ENCODE measurements at places on chromosomes 3 and 15.

GRCh38 chr3:15113884-15114283, 14.9 kb upstream of the RBSN start:
- no peak for DNase-seq

GRCh38 chr3:9071936-9072666, 108.8 kb upstream of the RAD18 start:
- no peak for DNase-seq

DNA sequence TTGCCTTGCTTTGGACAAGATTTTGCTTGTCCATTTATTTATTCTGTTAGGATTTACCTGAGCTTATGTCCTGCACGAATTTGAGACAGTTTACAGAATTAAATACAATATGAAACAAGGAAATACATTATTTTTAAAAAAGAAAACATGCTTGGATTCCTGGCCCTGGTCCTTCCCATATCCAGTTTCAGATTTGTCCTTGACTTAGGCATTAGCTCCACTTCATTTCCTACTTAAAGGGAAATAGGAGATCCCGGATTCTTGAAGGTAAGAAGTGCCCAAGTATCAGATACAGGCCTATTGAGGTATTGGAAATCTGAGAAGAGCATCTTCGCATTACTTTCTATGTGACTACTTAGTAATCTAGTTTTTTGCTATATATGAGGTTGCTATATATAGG, 672.0 kb downstream of the SI start:
- DNase-seq, result no peak

- peak; percentile 40 for DNase-seq
These were observed 1.3 kb upstream of the HACD2 start for GRCh38 chr3:123586131-123586530.

GRCh38 chr15:99074446-99074845, 30.4 kb upstream of the SYNM start:
- DNase-seq, result no peak

GRCh38 chr3:197737319-197737649, 580 bp upstream of the RUBCN start:
- DNase-seq, result no peak

GRCh38 chr3:45010811-45011333, 15.2 kb upstream of the CLEC3B start:
- no peak for DNase-seq

DNA sequence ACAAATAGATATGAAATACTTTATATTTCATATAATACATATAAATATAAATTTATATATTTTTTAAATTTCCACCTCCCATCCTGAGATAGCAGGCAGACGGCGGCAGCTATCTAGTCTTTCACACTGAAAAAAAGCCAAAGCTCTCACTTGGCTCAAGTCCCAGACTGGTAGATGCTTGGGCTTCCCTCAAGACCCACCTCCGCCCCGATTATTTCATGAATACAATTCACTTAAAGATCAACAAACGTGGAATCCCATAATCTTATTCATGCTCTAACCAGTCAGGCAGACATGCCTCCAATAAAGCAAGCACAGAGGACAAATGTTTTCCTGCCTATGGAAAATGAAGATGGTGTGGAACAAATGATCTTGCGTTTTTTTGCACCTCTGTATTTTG, 275.9 kb upstream of the NR2F2 start:
- no peak for DNase-seq

DNA sequence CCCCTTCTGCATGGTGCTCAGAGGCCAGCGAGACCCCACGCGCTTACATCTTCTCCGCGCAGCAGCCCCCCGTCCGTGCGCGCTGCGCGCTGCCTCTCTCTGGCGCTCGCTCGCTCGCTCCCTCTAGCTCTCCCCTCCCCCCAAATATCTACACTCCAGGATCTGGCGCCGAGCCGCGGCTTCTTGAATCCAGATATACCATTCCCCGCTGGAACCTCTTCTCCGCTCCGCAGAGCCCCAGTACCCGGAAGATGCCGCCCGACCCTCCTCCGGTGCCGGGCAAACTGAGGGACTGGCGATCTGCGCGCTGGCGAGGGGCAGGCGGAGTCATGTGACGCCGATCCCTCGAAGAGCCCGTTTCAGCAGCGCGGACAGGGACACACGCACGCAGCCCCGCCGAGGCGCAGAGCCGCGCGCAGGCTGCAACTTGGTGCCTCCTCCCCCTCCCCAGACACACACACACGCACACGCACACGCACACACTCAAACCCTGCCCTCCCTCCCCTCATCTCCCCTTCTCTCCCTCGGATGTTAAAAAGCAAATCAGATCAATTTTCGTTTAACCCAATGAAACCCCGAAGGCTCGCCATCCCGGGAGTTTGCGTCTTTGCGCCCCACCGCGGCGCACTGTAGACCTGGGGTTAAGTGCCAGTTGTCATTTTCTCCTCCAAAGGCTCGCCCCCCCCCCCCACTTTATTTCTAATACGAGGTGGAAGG, at the start of gene RASGRF1:
Gene RASGRF1 (minus strand): TSS at position 294 of the 717 bp plus-strand sequence. CDS start 282 bp downstream, at position 12.
- DNase-seq, result no peak

DNA sequence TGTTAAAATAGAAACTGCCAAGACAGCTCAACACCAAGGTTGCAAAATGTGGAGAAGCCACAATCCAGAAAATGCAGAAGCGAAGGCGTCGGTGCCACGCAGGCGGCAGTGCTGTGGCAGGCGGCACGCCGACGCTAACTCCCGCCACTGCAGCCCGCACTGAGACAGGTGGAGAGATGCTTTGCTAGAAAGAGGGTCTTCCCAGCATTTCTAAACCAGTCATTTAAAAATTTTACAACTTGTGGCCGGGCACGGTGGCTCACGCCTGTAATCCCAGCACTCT, 23.2 kb downstream of the CYFIP1 start:
- DNase-seq, result no peak

DNA sequence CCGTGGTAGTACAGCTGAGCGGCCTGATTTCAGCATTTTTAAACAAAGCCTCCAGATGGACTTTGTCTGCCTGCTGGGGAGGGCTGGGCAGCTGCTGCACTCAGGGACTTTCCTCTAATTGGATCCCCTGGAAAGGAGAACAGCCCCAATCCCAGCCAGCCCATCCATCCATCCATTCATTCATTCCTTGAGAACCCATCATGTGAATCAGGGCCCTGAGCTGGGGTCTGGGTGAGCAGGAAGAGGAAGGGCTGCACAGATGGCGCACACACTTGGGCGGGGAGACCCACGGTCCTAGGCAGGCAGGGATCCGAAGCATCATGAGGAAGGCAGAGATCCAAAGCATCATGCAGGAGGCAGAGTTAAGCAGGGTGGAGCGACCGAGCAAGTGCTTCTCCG, 45.7 kb downstream of the TPRA1 start:
- DNase-seq, result no peak
